ENCODE measurements at places on chromosomes 1 and 21.

DNA sequence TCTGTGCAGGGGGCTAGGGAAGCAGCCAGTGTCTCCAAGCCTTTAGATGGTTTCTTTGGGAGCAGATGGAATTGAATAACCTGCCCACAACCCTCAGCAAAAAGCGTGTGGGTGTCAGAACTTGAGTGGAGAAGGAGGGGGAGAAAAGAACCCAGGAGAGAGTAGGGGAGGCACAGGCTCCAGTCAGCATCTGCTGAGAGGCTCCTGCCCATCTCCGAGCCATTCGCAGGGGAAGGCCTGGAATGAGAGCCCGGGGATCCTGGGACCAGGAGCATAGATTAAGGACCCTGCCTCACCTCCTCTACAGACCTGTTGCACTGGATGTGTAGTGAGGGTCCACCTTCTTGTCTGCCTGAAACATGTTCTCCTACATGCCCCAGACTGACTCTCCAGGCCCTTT, 16.3 kb downstream of the TMEM81 start:
- DNase-seq: no peak
- H3K27ac ChIP-seq: no peak overlapping the region
- H3K36me3 ChIP-seq: no peaks in the 10 kb centered on the region
- H3K27me3 ChIP-seq: peaks cover 51% of the 10 kb centered on the region

GRCh38 chr1:56068210-56068609, 511.2 kb downstream of the PLPP3 start:
- DNase-seq: no peak
- H3K4me3 ChIP-seq: no peak overlapping the region
- no peaks in the 10 kb centered on the region for H3K27me3 ChIP-seq

- no peak for DNase-seq
- H3K4me3 ChIP-seq: no peak overlapping the region
- no peaks in the 10 kb centered on the region for H3K36me3 ChIP-seq
- no peaks in the 10 kb centered on the region for H3K4me1 ChIP-seq
These were observed 26.9 kb downstream of the SH3BP5L start for GRCh38 chr1:248798791-248799190.

DNA sequence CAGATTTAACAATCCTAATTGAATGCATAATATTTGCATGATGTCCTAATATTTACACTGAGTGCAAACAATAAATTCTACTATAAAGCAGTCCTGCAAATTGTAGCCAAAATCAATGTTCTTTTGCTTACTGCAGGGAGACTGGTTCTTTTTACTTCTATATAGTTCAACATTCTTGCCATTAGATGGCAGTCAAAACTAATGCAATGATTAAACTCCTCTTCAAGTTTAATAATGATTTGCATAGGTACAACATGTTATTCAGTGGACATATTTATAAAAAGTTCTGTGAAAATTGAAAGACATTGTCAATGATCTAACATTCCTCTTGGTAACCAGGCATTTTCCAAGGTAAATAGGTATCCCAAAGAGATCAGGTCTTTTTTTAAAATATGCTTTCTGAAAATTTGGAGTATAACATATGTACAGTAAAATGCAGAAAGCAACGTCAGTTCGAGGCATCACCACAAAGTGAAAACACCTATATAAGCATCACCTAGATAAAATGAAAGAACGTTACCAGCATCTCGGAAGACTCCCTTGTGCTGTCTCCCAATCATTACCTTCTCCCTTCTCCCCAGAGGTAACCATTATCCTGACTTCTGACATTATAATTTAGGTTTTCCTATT, 9.8 kb upstream of the FNBP1L start:
- no peaks in the 10 kb centered on the region for H3K27me3 ChIP-seq
- no peak overlapping the region for H3K27ac ChIP-seq
- H3K36me3 ChIP-seq: no peaks in the 10 kb centered on the region
- no peak overlapping the region for H3K4me3 ChIP-seq
- peaks cover 14% of the 10 kb centered on the region for H3K4me1 ChIP-seq
- DNase-seq: peak; percentile 70

- no peaks in the 10 kb centered on the region for H3K27me3 ChIP-seq
- no peaks in the 10 kb centered on the region for H3K36me3 ChIP-seq
- H3K27ac ChIP-seq: no peak overlapping the region
- H3K4me3 ChIP-seq: no peak overlapping the region
- no peak for DNase-seq
These were observed 12.3 kb upstream of the ALPL start for GRCh38 chr1:21496886-21497285.

GRCh38 chr1:172991674-172992400, 58.9 kb downstream of the TNFSF18 start:
- no peak for DNase-seq
- no peaks in the 10 kb centered on the region for H3K27me3 ChIP-seq
- no peaks in the 10 kb centered on the region for H3K36me3 ChIP-seq
- H3K4me1 ChIP-seq: no peaks in the 10 kb centered on the region
- H3K27ac ChIP-seq: no peak overlapping the region

All from PC-9 (cell line).